T-helper 2 cell (primary cell): ENCODE measurements at places on chromosomes 6 and 20.

DNA sequence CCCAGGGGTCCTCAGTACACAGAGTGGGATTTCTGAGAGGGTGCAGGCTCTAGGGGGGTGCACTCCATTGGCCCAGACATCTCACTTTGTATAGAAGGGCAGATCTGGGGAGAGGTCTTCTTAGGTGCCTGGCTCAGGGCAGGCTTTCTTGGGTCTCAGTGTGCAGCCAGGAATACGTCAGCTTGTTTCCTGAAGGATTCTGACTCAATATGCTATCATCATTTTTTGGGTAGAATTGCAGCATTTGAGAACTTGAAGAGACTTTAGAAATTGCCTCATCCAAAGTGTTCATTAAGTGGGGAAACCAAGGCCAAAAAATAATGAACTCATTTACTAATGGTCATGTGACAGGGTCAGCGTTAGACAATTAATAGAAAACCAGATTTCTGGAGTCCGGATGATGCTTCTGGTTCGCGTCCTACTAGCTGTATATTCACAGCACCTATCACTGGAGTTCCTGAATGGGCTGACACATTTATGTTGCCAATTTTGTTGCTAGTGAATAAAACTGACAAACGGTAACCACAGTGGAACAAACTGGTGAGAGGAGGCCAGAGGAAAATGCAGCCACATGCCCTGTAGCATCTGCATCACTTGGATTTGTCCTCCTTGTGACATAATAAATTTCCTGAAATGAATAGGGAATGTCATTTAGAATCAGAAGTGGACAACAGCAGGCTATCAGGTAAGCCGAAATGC lies 238.9 kb downstream of the TBC1D7 start:
- DNase-seq = no peak

- no peak for DNase-seq
These were observed 77.8 kb downstream of the DLL1 start for GRCh38 chr6:170212956-170213636.

DNA sequence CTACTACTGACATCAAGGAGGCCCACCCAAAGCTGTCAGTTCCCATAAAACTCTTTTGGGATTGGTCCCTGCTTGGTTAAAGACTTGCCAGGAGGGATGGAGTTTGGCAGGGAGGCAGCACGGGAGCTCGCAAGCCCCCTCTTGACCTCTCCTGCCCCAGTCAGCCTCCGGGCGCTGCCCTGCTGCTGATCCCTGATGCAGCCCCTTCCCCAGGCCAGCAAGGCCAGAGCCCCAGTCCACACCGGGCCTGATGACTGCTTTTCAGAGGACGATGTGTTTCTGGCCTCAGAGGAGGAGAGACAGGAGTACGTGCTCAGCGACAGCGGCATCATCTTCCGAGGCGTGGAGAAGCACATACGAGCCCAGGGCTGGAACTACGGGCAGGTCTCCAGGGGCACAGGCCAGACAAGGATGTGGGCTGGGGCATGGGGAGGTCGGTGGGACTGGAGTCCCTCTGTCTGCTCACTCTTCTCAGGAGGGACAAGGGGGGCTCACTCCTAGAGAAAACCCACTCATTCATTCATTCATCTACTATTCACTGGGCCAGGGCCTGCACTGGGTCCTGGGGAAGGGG lies 15.6 kb downstream of the TGM6 start:
- no peak for DNase-seq

DNA sequence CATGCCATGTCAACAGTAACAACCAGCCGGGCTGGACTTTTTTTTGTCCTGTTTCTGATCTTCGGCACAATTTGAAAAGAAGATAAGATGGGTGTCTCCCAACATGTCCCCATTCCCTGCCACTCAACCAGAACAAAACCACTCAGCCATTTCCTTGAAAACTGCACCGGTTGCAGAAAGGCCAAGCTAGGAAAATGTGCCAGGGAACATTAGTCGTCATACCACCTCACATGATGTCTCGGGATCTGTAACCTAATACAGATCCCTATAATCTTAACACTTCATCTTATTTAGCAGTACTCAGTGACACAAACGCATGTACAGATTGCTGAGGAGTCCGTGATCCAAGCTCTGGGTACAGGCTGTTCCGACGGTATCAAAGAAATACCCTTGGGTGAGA lies 46.5 kb downstream of the ALDH8A1 start:
- DNase-seq = no peak

DNA sequence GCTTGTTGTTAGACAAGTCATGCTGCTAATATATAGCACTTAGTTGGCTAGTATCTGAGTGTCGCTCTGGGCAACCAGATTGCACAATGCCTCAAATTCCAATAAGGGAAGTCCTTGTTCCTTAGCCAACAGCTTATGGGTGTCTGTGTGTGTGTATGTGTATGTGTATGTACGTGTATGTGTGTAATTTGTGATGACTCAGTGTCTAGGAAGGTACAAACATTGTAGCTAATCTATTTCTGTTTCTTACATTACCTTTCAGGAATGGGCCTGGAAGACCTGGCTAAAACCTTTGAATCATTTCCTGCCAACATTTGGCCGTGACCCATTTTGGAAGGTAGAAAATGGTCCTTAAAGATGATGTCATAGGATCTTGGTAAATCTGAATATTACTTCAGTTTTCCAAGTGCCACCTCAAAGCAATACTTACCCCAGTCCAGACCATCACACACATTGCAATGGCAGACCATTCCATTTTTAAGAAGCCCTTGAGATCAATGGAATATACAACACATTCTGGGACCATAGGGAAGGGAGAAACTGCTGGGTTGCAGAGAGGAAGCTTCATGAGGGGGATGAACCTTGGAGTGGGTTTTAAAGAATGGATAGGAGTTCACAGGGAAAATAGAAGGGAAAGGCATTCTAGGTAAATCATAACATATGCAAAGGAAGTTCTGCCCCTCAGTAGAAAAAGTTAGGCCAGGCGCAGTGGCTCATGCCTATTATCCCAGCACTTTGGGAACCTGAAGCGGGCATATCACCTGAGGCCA lies 25.1 kb downstream of the NEDD9 start:
- no peak for DNase-seq

DNA sequence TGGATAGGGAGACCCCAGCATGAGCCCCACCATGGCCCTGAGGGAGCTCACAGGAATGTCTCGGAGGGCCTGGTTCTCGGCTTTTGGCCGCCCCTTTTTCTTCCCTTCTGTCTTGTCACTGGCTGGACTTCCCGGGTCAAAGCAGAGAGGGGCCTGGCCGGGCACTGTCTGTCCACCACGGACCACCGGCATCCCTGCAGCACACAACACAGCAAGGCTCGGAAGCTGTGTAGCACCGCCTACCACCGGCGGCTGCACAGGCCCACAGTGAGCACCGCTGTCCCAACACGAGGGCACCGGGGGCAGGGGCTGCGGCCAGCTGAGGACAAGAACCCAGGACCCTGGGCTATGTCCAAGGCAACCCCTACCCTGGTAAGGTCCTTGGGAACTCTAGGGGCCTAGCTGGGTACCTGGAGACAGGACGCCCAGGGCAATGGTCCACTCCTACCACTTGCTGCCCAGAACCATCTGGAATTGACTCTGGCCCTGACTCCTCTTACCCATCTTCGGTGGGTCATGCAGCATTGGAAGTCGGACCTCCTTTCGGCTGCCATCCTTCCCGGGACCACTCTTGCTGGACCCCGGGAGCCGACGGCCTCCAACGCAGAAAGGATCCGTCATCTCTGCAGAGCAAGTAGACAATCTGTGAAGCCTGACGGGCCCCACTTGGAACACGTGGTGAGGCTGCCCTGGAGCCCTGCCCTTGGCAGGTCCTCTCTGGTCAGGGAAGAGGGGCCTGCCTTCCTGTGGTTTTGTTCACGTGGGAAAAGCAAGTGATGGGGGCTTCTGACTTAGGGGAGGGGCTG lies 2.2 kb downstream of the ZNF512B start:
- DNase-seq = no peak

- DNase-seq = peak; percentile 86
These were observed 8.0 kb upstream of the BCAS1 start for GRCh38 chr20:54078296-54078984.

DNA sequence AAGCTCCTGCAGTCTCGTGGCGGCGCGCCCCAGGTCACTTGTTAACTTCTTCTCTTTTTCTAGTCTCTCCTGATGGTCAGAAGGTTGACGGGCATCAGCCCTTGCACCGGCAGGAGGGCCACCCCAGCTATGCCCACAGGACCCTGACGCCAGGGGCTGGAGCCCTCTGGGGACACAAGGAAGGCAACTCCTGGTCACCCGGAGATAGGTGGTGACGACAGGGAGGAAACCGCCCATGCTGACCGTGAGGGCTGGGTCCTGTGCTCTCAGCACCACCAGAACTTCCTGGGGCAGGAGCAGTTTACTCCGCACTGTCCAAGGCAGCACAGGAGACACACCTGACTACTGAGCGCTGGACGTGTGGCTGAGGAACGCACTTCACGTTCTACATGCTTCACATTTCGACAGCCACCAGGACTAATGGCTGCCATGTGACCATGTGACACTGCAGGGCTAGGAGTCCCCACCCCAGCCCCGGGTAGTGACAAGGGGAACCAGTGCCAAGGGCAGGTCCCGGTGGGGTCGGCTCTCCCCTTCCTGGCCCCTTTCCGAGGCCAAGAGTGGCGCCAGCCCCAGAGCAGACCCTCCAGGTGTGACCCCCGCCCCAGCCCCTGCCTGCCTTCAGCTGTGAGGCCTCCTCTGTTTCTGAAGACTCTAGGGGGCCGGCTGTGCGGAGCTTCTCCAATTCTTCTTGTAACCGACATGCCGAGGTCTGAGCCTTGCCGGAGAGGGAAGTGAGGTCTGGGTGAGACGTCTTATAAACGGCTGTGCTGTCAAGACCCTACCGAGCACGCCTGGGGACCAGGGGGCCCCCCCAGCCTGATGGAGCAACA lies 45.2 kb downstream of the DSTN start:
- DNase-seq = no peak

- no peak for DNase-seq
These were observed 47.8 kb upstream of the NRSN1 start for GRCh38 chr6:24078200-24078599.
